ENCODE measurements at places on chromosomes 7 and 10. TPM values are rescaled to one million over a fixed set of nuclear protein-coding genes. Genes with fewer than 3 reads are reported as not detected.

The PRLHR gene
- not detected for polyA plus RNA-seq

The ARPC1B gene
- polyA plus RNA-seq, result 229 TPM

The CALML5 gene
- polyA plus RNA-seq, result not detected

GRCh38 chr10:16777473-16778370 lies 39.5 kb downstream of the RSU1 start:
- H3K27me3 ChIP-seq, result no peaks in the 10 kb centered on the region
- DNase-seq, result no peak
- no peak overlapping the region for H3K4me3 ChIP-seq
- no peak overlapping the region for H3K27ac ChIP-seq
- no peaks in the 10 kb centered on the region for H3K4me1 ChIP-seq

DNA sequence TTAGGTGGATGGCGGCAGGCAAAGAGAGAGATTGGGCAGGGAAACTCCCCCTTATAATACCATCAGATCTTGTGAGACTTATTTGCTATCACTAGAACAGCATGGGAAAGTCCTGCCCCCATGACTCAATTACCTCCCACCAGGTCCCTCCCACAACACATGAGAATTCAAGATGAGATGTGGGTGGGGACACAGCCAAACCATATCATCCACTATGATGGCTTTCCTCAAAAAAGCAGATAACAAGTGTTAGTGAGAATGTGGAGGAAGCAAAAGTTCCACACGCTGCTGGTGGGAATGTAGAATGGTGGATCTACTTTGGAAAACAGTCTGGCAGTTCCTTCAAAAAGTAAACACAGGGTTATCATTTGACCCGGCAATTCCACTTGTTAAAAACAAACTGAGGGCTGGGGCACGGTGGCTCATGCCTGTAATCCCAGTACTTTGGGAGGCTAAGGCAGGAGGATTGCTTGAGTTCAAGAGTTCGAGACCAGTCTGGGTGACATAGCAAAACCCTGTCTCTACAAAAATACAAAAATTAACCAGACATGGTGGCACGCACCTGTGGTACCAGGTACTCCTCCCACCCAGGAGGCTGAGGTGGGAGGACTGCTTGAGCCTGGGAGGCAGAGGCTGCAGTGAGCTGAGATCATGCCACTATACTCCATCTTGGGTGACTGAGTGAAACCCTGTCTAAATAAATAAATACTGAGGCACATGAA lies 161.4 kb upstream of the EEPD1 start:
- no peak overlapping the region for H3K4me3 ChIP-seq
- DNase-seq, result no peak
- no peaks in the 10 kb centered on the region for H3K36me3 ChIP-seq
- no peaks in the 10 kb centered on the region for H3K27me3 ChIP-seq
- H3K27ac ChIP-seq, result no peak overlapping the region

DNA sequence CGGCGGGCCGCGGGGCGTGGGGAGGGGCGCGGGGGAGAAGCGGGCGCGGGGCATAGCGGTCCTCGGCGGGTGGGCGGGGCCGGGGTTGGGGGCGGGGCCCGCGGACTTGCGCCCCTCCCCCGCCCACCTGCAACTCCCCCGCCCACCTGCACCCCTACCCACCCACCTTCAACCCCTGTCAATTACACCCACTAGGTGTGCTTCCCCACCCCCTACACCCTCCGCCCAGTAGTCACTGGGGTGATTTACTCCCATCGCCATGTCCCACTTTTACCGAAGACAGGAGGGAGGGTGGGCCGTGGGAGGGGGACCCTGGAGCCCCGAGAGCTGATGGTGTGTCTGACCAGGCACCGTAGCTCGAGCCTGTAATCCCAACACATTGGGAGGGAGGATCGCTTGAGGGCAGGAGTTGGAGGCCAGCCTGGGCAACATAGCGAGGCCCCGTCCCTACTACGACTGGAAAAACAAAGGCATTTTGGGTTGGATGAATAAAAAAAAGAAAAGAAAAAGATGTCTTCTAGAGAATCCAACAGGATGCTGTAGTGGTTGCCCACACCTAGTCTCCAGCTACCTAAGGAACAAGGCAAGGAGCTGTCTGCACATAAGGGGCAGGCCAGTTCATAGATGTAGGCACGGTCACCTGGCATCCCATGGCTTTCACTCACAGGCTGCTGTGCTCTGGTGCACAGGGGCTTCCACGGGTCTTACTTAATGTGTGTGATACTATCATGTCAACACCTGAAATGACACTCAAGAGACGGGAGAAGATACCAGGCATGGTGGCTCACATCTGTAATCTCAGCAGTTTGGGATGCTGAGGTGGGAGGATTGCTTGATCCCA lies 761 bp downstream of the KCTD7 start:
- H3K4me3 ChIP-seq, result peak overlapping the region; percentile 78
- H3K27ac ChIP-seq, result peak overlapping the region; percentile 96
- H3K27me3 ChIP-seq, result no peaks in the 10 kb centered on the region
- H3K4me1 ChIP-seq, result no peaks in the 10 kb centered on the region

GRCh38 chr10:99731306-99732032 lies 458 bp downstream of the COX15 start:
- no peaks in the 10 kb centered on the region for H3K4me1 ChIP-seq
- H3K4me3 ChIP-seq, result peak overlapping the region; percentile 78
- peak overlapping the region; percentile 88 for H3K27ac ChIP-seq

- no peak overlapping the region for H3K27ac ChIP-seq
- no peak for DNase-seq
- no peaks in the 10 kb centered on the region for H3K36me3 ChIP-seq
- no peaks in the 10 kb centered on the region for H3K27me3 ChIP-seq
- H3K4me1 ChIP-seq, result no peaks in the 10 kb centered on the region
Measured at GRCh38 chr10:15180736-15181135, 12.2 kb upstream of the NMT2 start.

DNA sequence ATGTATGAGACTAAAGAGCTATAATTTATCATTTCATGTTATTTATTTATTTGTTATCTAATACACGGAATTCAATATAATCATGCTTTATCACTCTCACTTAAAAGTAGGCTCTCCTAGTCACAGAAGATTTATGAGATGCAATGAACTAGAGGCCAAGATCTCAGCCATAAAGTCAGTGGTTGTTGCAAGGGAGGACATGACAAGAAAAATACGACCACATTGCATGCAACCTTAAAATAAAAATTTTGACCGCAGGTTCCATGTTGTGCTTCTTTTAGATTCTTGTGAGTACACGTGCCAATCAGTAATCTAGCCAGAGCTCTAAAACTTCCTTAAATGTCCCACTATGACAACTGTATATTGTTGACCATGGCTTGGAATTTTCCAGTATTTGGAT lies 75.9 kb upstream of the SP8 start:
- H3K4me1 ChIP-seq, result no peaks in the 10 kb centered on the region
- H3K27ac ChIP-seq, result no peak overlapping the region
- no peak overlapping the region for H3K4me3 ChIP-seq
- no peak for DNase-seq

DNA sequence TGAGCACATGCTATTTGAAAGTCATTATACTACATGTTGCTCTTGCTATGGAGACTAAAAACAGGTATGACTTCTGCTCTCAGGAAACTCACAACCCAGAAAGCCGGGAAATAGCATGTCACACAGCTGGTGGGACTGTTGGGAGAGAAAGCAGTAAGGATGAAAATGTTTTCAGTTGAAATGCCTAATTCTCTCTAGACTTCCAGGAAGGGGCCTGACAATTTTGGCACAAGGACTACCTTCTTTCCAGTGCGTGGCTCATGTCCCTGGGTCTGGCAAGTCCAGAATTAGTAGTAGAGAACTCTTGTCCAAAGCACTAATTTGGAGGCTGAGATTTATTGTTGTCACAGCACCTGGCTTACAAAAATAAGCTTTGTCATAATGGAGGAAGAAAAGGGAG lies 567.6 kb downstream of the LRMDA start:
- H3K27me3 ChIP-seq, result no peaks in the 10 kb centered on the region
- no peak overlapping the region for H3K27ac ChIP-seq
- no peaks in the 10 kb centered on the region for H3K4me1 ChIP-seq
- DNase-seq, result no peak
- H3K36me3 ChIP-seq, result no peaks in the 10 kb centered on the region

- H3K4me3 ChIP-seq, result no peak overlapping the region
- H3K4me1 ChIP-seq, result no peaks in the 10 kb centered on the region
- H3K27me3 ChIP-seq, result no peaks in the 10 kb centered on the region
- no peak overlapping the region for H3K27ac ChIP-seq
Measured at GRCh38 chr7:12746211-12746610, 58.8 kb downstream of the ARL4A start.

- H3K36me3 ChIP-seq, result no peaks in the 10 kb centered on the region
- H3K27ac ChIP-seq, result no peak overlapping the region
- H3K4me1 ChIP-seq, result no peaks in the 10 kb centered on the region
- no peaks in the 10 kb centered on the region for H3K27me3 ChIP-seq
- no peak overlapping the region for H3K4me3 ChIP-seq
Measured at GRCh38 chr7:29102558-29103151, 43.7 kb downstream of the CPVL start.

DNA sequence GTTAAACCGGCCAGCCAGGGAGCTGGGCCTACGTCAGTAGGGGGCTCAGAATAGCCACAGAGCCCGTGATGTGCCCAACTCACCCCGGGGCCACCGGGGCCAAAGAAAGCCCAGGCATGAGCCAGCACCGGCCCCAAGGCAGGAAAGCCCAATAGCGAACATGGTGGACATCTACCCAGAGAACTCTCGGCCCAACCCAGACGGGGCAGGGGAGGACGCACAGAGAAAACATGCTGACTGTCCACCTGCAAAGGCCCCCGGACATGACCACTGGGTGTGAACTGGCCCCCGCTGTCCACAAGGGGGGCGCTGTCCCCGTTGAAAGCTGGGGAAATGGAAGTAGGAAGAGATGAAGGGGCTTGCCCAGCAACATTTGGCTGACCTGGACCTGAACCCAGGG lies 169.2 kb downstream of the PRKAG2 start:
- no peak overlapping the region for H3K27ac ChIP-seq
- H3K36me3 ChIP-seq, result no peaks in the 10 kb centered on the region
- DNase-seq, result no peak

Data from sigmoid colon (tissue), 7 donors.